ENCODE measurements at places on chromosomes 5 and 9.

DNA sequence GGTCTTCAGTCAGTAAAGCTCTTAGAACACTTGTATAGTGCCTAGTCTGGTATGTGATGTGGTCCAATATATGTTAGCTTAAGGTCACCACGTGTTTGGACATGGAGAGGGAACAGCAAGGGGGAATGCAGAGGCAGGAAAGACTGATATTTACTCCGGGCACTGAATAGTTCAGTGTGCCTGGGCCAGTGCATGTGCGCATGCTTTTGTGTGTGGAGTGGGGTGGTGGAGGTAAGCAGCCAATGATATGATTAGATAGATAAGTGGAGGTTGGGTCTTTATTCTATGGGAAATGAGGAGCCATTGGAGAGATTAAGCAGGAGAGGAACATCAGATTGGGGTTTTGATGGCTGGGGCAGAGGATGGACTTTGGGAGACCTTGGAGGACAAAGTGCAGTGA, 14.0 kb downstream of the OR13J1 start:
- no peak for DNase-seq

GRCh38 chr5:29089591-29090130, 2051.3 kb upstream of the CDH9 start:
- DNase-seq = no peak

DNA sequence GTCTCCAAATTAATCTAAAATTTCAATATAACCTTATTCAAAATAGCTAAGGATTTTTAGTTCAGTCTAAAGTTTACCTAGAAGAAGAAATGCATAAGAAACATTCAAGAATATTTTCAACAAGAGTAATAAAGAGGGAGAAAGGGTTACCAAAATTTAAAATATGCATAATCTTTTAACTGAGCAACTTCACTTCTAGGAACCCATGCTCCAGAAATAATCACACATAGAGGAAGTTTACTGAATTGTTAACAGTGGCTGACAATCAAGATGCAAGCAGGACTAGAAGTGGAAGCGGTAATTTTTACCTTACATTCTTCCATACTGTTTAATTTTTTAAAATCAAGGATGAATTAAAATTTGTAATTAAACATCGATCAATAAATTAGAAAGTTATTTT, 1.9 kb downstream of the PJA2 start:
- DNase-seq = no peak

GRCh38 chr9:116451500-116452115, 235.5 kb upstream of the TRIM32 start:
- no peak for DNase-seq

- DNase-seq = no peak
Measured at GRCh38 chr9:78215706-78216105, 20.2 kb upstream of the CEP78 start.

DNA sequence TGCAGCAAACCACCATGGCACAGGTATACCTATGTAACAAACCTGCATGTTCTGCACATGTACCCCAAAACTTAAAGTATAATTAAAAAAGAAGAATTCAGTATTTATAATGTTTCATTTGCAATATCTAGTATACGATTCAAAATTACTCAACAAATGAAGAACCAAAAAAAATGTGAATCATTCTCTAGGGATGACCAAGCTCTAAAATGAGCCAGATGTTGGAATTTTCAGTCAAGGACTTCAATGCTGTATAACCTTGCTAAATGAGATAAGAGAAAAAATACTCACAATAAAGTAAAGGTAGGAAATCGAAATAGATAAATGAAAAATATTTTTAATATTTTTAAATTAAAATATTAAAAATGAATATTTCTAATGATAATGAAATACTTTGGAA, 108.7 kb upstream of the ADRA1B start:
- no peak for DNase-seq

GRCh38 chr5:51960617-51961121, 577.4 kb downstream of the ISL1 start:
- no peak for DNase-seq

DNA sequence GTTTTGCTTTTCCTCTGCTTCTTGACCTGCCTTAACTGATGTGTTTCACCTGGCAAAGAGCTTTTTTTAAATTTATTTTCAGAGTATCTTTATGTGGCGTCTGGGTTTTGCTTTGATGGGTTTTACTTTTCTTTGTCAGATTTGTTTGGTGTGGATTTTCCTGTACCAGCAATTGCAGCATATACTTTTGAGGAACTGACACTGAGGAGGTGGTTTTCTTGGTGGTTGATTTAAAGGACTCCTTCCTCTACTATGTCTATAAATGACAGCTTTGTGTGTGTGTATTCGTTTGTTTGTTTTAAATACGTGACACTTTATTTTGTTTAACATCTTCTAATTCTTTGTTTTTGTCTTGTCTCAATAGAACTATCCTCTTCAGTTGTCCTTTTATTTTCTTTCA, 1071.9 kb upstream of the ARRDC3 start:
- DNase-seq = no peak

DNA sequence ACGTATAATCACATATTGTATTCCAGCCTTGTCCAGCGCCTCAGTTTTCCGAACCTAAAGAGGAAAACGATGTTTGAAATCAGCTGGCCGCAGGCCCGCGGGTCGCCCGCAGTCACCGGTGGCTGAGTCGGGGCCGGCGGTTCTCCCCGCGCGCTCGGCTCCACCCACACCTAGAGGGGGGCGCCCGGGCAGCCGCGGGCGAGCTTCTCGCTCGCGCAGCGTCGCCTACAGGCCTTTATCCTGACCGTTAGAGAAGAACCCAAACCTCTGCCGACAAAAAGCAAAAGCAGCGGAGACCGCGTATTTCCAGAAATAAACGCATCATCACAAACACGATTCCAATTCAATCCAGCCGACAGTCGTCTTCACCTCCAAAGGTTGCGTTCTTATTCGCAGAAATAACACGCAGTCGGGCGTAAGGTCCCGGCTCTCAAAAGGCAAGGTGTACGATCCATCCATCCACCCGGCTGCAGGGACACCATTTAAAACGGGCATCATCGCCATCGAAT, 725 bp upstream of the NIPBL start:
- DNase-seq = peak; percentile 82

DNA sequence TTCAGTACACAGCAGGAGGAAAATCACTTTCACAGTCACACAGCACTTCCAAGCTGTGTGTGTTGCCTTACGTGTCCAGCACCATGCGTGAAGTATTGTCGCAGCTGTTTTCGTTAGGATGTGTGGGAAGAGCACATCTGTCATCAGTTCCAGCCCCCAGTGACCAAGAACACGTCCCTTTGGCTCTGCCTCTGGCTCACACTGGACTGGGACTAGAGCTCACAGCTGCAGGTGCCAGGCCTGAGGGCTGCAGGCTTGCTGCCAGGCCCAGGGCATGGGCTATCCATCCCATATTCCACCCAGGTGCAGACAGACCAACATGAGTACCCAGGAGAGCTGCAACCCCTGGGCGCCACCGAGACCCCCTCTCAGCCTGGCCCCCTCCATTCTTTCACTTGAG, 60.5 kb upstream of the ANKRD33B start:
- no peak for DNase-seq

DNA sequence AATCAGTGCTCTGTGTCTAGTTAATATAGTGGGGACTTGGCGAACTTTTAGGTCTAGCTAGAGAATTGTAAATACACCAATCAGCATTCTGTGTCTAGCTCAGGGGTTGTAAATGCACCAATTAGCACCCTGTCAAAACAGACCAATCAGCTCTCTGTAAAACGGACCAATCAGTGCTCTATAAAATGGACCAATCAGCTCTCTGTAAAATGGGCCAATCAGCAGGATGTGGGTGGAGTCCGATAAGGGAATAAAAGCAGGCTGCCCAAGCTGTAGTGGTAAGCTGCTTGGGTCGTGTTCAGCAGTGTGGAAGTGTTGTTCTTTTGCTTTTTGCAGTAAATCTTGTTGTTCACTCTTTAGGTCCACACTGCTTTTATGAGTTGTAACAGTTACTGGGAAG, 3.6 kb upstream of the OTULINL start:
- no peak for DNase-seq

DNA sequence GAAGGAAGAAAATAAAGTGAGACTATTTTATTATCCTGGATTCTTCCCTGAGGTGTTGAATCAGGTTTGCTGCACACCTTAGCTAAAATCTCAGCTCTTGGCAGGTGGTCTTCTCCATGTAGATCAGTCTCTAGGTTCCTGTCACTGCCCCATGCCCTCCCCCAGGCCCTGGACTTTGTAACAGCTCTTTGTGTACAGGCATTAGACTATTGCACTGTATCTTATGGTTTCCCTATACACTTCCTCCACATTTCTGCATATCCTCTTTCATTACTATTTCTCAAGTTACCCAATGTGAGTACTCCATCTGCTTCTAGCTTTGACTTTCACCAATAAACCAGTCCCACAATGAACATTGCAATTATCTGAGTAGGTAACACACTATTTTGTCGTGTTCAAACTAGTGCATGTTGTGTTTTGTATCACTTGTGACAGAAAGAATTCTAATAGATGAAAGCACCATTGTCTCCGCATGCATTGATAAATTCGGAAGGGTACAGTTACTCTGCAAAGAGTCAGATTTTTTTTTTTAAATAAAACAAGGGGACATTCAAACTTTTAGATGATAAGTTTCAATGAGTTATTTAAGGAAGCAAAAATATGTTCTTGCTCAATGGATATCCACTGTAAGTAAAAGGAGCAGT, 1348.7 kb upstream of the C9orf72 start:
- DNase-seq = no peak

DNA sequence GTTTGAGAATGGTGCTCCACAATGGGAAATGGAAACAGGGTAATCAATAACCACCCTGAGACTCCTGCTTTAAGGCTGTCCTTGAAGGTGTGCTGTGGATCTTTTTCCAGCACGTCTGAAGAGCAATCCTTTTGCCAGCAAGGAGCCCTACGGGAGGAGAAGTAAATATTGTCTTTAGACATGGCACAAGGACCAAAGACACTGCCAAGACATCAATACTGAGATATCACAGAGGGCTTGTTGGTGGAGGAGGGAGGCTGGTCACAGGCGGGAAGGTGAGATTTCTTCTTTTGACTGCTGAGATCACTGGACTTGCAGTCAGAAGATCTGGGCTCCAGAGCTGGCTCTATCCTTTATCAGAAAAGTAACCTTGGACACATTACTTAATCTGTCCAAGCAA, 135.0 kb upstream of the ZNF462 start:
- no peak for DNase-seq

DNA sequence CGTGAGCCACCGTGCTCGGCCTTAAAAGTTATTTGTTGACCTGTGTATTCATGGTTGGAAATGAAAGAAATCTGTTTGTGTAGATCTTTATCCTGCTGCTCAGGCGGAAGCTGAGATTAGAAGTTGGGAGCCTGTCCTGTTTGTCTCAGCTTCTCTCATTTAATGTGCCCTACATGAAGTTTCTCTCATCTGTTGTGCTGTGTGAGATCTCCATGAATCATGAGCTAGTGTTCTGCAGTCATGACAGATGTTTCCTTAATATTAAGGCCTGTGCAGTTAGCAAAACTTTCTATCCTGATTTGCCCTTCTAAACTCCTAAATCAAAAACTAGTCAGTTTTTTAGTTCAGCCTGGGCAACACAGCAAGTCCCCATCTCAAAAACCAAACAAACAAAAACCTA, 59.5 kb downstream of the FAM78A start:
- no peak for DNase-seq

GRCh38 chr9:30125881-30126280, 2258.6 kb upstream of the ACO1 start:
- no peak for DNase-seq

DNA sequence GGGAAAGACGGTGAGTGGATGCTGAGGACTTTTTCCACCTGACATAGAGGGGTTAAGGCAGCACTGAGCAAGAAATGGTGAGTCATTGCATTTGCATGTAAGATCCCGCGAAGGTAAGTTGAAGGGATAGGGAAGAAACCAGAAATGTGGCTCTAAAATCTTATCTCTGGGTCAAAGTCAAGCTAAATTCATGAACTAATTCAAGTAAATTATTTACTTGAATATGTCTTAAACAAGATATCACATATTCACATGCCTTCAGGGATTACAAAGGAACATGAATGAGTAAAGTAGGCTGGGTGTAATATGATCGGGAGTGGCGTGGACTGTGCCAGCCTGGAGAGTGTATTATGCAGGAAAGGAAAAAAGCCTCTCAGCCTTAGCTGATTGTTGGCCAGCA, 74.4 kb upstream of the EQTN start:
- no peak for DNase-seq

GRCh38 chr9:133184971-133185370, 21.3 kb upstream of the GBGT1 start:
- DNase-seq = peak; percentile 38

DNA sequence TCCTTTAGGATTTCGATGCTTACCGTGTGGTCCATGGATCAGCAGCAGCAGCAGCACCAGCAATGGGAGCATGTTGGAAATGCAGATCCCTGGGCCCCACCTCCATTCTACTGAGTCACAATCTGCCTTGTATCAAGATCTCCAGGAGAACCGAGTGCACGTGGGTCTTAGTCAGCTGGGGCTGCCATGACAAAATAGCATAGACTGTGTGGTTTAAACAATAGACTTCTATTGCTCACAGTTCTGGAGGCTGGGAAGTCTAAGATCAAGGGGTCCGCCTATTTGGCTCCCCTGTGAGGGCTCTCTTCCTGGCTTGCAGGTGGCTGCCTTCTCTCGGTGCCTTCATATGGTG, 1.3 kb upstream of the PROP1 start:
- no peak for DNase-seq

DNA sequence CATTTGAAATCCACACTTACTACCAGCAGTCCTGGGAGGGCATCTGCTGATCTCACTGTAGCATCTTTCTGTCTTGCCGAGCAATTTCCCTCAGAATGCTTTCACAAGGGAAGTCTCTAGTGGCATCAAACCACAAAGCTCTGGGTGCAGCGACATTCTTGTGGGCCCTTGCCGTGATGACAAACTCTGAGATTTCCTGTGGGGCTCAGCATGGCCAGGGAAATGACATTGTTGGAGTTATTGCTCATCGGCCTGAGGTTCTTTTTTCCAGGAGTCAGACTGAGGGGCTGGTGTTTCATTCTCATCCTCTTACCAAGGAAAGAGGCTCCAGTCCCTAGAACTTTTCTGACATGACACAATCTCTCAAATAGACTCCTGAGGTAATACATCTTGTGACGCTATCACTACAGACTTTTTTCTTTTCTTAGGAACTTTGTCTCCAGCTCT, 51.4 kb downstream of the PFDN1 start:
- no peak for DNase-seq

DNA sequence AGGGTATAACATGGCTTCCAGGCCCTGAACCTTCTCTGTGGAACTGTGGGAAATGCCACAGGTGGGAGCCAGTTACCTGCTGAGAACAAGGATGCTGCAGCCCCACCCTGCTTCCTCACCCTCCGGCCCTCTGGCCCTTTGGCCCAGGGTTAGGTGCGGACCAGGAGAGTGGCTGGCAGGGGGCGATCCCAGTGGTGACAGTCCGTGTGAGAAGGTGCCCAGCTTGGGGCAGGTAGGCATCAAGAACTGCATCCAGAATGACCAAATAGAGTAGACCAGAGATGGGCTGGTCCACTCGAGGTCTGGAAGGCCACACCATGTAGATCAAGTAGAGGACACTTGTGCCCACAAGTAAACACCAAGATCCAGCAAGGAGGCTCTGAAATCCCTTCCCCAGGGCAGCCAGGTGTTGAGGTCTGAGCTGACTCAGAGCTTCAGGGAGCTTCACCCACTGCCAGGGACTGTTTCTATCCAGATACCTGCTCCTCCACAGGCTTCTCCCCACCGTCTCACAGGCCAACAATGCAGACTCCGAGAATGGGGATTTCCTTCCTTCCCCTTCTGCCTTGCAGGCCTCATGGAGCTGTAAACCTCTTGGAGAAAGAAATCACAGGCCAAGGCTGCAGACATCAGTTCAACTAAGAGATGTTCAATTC, 61.4 kb upstream of the ZSWIM6 start:
- no peak for DNase-seq

GRCh38 chr5:166726406-166726805, 1565.0 kb upstream of the WWC1 start:
- no peak for DNase-seq

All from NCI-H510A (cell line).